Testis (tissue), 5 donors: ENCODE measurements at places on chromosomes 2 and 18. TPM values are rescaled to one million over a fixed set of nuclear protein-coding genes. Genes with fewer than 3 reads are reported as not detected.

DNA sequence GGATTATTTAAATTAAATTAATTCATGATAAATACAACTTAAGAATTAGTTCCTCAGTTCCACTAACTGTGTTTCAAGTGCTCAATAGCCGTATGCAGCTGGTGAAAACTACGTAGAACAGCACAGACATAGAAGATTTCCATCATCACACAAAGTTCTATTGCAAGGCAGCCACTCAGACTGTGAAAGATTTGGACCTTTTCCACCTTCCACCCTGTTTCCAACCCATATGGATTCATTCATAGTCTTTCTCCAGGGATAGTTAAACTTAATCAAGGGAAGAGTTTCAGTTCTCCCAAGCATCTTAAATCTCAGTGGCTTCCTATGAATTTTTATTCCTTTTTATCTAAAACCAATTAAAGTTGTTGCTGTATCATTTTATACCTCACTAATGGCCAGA lies 2030.8 kb downstream of the SUCLG1 start:
- DNase-seq: no peak
- H3K36me3 ChIP-seq: no peaks in the 10 kb centered on the region
- no peaks in the 10 kb centered on the region for H3K27me3 ChIP-seq
- H3K4me3 ChIP-seq: no peak overlapping the region

DNA sequence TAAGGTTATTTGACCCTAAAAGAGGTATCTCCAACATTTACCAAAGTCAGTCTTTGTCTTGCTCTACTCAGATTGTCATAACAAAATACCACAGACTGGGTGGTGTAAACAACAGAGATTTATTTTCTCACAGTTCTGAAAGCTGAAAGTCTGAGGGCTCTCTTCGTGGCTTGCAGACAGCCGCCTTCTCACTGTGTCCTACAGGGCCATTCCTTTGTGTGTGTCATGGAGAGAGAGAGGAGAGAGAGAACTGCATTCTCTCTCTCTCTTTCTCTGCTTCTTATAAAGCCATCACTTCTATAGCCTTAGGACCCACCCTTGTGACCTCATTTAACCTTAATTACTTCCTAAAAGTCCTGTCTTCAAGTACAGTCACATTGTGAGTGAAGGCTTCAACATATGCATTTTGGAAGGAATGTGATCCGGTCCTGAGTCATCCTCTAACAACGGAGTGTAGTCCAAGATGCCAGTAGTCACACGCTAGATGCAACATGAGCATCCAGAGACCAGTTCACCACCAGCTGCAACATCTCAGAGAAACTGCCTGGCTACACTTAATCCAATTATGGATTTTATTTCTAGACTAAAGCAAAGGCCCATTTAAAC lies 130.2 kb downstream of the CD226 start:
- H3K4me1 ChIP-seq: no peaks in the 10 kb centered on the region
- DNase-seq: no peak
- no peaks in the 10 kb centered on the region for H3K27me3 ChIP-seq
- H3K4me3 ChIP-seq: no peak overlapping the region
- H3K27ac ChIP-seq: no peak overlapping the region
- no peaks in the 10 kb centered on the region for H3K36me3 ChIP-seq

DNA sequence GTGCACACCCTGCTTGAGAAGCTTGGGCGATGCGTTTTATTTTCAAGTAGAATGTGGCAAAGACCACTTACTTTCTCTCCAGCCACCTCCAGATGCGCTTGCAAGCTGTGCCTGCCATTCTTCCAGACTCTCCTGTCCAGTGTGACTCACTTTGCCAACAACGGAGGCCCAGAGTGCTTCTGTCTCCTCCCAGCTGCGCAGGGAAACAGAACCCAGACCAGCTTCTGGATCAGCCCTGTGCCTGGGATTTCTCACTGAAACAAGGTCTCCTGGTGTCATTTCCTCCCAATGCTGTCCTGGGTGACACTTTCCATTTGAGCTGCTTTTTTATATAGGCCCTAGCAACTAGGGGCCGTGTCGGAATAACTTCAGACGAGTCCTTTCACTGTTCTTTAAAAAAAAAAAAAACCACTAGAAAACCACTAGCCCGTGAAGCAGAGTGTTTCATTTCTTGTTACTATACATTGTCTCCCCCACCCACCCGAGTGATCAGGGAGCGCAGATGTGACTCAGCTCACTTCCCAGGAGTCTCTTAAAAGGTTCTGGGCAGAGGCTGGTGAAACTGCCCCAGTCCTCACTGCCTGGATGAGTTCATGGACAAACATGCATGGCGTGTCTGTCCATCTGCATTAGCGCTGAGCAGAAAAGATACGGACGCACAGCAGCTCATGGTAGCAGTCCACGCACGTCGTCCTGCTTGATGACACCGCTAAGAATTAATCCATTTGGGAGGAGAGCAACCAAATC lies 25.3 kb upstream of the RPL31 start:
- no peaks in the 10 kb centered on the region for H3K36me3 ChIP-seq
- no peaks in the 10 kb centered on the region for H3K4me1 ChIP-seq
- H3K4me3 ChIP-seq: no peak overlapping the region
- no peak for DNase-seq
- H3K27me3 ChIP-seq: no peaks in the 10 kb centered on the region

DNA sequence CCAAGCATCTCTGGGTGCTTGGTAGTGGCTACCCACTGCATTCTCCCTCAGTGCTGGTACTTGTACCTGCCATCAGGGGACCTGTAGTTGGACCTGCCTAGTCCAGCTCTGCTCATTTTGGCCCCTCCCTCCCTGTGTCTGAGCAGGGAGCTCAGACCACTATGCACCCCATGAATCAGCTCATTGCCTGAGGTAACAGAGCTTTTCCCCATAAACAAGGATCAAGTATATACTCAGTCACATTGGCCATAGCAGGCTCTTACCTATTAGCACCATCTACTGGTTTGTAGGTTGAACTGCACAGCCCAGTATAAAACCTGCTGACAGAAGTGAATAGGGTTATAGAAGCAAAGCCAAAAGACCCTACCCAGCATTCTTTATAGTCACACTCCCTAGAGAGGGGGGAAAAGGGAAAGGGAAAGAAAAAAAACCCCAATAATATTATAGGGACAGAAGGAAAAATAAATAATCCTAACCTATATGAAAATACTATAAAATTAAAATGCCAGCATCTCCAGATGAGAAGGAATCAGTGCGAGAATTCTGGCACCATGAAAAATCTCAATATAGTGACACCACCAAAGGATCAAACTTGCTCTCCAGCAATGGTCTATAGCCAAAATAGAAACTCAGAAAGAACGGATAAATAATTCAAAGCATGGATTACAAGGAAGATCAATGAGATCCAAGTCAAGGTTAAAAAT lies 6.9 kb upstream of the FLACC1 start:
- no peaks in the 10 kb centered on the region for H3K36me3 ChIP-seq
- no peak overlapping the region for H3K4me3 ChIP-seq
- no peak for DNase-seq
- H3K4me1 ChIP-seq: no peaks in the 10 kb centered on the region

- peaks cover 27% of the 10 kb centered on the region for H3K4me1 ChIP-seq
- peak; percentile 75 for DNase-seq
- H3K27ac ChIP-seq: peak overlapping the region; percentile 93
- H3K27me3 ChIP-seq: no peaks in the 10 kb centered on the region
Measured at GRCh38 chr2:219218217-219218731, 484 bp downstream of the ABCB6 start.

GRCh38 chr2:209734805-209735204 lies 36.8 kb upstream of the UNC80 start:
- H3K4me1 ChIP-seq: no peaks in the 10 kb centered on the region
- no peak for DNase-seq
- no peaks in the 10 kb centered on the region for H3K36me3 ChIP-seq
- H3K27ac ChIP-seq: no peak overlapping the region
- no peak overlapping the region for H3K4me3 ChIP-seq

GRCh38 chr2:7017671-7018281 lies 100.6 kb downstream of the RNF144A start:
- H3K27ac ChIP-seq: no peak overlapping the region
- H3K4me3 ChIP-seq: no peak overlapping the region
- no peaks in the 10 kb centered on the region for H3K36me3 ChIP-seq
- no peaks in the 10 kb centered on the region for H3K27me3 ChIP-seq
- peaks cover 26% of the 10 kb centered on the region for H3K4me1 ChIP-seq
- DNase-seq: no peak

GRCh38 chr2:241008711-241009121 lies 10.3 kb downstream of the SNED1 start:
- no peaks in the 10 kb centered on the region for H3K27me3 ChIP-seq
- H3K4me1 ChIP-seq: peaks cover 31% of the 10 kb centered on the region
- DNase-seq: no peak

DNA sequence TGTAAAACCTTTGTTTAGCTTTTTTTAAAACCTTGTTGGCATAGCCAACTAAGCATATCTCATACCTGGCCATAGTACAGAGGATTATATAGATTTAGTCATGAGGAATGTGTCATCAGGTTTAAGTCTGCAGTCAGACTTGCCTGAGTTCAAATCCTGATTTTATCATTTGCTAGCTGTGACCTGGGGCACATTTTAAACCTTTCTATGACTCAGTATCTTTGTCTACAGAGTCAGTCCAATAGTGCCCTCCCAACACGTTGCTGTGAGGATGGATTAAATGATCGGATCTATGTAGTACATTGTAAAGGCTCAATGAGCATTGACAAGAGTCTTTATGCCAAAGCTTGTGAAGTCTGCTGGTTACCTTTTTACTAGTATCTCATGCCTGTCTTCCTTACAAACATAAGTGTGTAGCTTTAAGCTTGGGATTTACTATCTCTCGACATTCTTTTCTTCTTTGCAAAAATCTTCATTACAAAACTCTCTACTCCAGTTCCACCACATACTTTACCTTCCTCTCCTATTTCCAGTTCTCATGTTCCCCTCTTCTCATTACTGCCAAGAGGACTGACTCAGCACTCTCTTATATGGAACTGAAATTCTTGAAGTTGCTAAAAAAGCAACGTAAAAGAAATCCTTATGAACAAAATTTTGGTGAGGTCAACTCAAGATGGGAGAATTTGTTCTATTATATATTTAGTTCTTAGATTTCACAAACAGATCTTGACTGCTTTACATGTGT lies 68.1 kb upstream of the RBMS1 start:
- no peaks in the 10 kb centered on the region for H3K27me3 ChIP-seq
- H3K4me3 ChIP-seq: no peak overlapping the region
- H3K4me1 ChIP-seq: no peaks in the 10 kb centered on the region
- no peak overlapping the region for H3K27ac ChIP-seq
- no peaks in the 10 kb centered on the region for H3K36me3 ChIP-seq
- no peak for DNase-seq

- no peak overlapping the region for H3K27ac ChIP-seq
- H3K4me1 ChIP-seq: no peaks in the 10 kb centered on the region
- no peak overlapping the region for H3K4me3 ChIP-seq
- H3K27me3 ChIP-seq: no peaks in the 10 kb centered on the region
- no peaks in the 10 kb centered on the region for H3K36me3 ChIP-seq
Measured at GRCh38 chr2:180664507-180664906, 315.9 kb upstream of the UBE2E3 start.

DNA sequence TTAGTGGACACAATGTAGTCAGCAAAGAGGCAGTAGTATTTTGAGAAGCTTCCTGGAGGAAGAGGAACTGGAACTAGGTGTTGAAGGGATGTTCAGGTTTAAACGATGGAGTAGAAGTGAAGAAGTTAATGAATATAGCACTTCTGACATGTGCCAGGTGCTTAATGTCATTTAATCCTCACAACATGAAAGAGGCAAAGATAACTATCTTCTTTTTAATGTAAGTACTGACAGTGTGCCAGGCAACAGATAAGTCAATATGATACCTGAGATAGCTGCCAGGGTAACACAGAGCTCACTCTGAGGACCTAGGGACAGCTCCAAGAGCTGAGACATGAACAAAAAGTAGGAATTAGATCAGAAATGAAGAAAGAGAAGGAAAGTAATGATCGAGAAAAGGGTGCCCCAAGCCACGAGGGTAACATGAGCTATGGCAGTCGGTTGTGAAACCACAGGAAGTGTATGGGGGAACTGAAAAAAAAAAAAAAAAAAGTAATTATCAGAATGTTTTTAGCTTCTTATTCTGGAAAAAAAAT lies 140.7 kb downstream of the RNF144A start:
- no peaks in the 10 kb centered on the region for H3K36me3 ChIP-seq
- H3K27me3 ChIP-seq: no peaks in the 10 kb centered on the region
- DNase-seq: no peak
- H3K4me3 ChIP-seq: no peak overlapping the region
- no peaks in the 10 kb centered on the region for H3K4me1 ChIP-seq

DNA sequence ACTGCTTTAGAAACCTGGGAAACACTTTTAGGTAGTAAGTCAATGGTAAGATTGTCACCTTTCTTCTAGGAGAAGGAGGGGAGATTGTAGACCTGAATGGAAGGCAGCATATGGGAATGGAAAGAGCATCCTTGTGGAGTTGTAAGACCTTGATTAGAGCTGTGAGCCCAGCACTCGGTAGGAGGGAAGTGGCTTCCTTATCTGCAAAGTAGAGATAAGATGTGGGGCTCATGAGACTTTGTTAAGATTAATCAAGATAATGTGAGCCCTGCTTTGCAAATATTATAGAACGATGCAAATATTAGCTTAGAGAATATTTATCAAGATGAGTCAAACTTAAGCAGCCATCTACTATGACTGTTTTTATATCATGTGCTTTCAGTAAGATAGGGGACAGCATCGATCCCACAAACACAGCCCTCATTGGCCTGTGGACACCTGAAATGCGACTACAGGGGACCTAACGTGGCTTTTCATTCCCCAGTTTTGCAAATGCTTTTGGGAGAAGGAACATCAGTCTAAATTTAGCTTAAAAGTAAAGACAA lies 243.7 kb downstream of the LTBP1 start:
- H3K4me3 ChIP-seq: no peak overlapping the region
- no peaks in the 10 kb centered on the region for H3K36me3 ChIP-seq
- H3K27ac ChIP-seq: no peak overlapping the region
- H3K27me3 ChIP-seq: no peaks in the 10 kb centered on the region
- no peaks in the 10 kb centered on the region for H3K4me1 ChIP-seq

GRCh38 chr2:23323917-23324680 lies 60.9 kb upstream of the KLHL29 start:
- no peak overlapping the region for H3K27ac ChIP-seq
- H3K27me3 ChIP-seq: no peaks in the 10 kb centered on the region
- no peak for DNase-seq

The FAM124B gene
- total RNA-seq: 0.37 TPM

The TDRD15 gene
- 8.4 TPM for total RNA-seq

The RAB12 gene
- 39.8 TPM for total RNA-seq

The EFHD1 gene
- 16.5 TPM for total RNA-seq

The CHN1 gene
- total RNA-seq: 30.1 TPM

The KCNE4 gene
- total RNA-seq: 2.5 TPM

The ANKRD53 gene
- 10.6 TPM for total RNA-seq

The CROCC2 gene
- total RNA-seq: 0.43 TPM

The ABCG5 gene
- not detected for total RNA-seq

The LINC00305 gene
- total RNA-seq: not detected
